Pancreas (tissue), 10 donors: ENCODE measurements at places on chromosomes 7 and 10. TPM values are rescaled to one million over a fixed set of nuclear protein-coding genes. Genes with fewer than 3 reads are reported as not detected.

Gene VSTM4
- 0.61 TPM for polyA plus RNA-seq

Gene ATP6V0A4
- polyA plus RNA-seq: 0.23 TPM

DNA sequence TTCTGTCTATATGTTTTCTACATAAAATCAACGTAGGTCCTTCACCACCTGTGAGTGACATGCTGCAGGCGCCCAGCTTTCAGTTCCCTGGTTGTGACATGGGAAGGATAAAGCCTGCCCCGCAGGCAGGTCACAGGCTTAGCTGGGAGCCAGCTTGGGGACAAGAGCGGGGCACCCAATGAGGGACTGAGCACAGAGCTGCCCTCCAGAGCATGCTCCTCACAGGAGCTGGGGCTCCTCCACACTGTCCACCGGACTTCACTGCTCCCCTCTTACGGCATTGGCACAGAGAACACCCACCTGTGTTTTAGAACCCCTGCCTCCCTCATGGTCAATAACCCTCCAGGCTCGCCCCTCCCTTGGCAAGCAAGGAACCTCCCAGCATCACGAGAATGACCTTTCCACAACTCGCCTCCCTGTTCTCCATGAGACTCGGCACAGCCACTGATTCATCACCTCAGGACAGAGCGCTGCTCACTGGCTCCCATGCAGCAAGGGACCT lies 187.1 kb downstream of the TNS3 start:
- H3K27me3 ChIP-seq: no peaks in the 10 kb centered on the region
- H3K4me1 ChIP-seq: peaks cover 9% of the 10 kb centered on the region
- no peak overlapping the region for H3K27ac ChIP-seq
- peaks cover 57% of the 10 kb centered on the region for H3K36me3 ChIP-seq

DNA sequence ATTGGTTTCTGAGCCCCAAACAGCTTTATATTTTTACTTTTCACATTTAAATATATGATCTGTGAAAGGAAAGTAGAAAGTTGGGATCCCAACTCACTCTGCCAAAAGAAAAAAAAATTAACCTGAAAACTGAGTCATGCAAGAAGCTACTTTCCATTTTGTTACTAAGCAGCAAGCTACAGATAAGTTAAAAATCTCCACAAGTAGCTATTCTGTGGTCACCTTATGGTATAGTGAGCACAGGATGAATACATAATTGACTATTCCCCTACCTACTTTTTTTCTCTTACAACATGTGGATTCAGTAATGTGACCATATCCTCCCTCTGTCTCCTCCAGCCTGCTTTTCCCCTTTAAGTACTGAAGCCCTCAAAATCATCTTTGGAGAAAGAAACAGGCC lies 30.3 kb upstream of the CREB3L2 start:
- no peak overlapping the region for H3K27ac ChIP-seq
- no peaks in the 10 kb centered on the region for H3K4me1 ChIP-seq
- no peak for DNase-seq
- no peaks in the 10 kb centered on the region for H3K36me3 ChIP-seq
- H3K4me3 ChIP-seq: no peak overlapping the region

Gene OPALIN
- not detected for polyA plus RNA-seq

Gene MMD2
- not detected for polyA plus RNA-seq

DNA sequence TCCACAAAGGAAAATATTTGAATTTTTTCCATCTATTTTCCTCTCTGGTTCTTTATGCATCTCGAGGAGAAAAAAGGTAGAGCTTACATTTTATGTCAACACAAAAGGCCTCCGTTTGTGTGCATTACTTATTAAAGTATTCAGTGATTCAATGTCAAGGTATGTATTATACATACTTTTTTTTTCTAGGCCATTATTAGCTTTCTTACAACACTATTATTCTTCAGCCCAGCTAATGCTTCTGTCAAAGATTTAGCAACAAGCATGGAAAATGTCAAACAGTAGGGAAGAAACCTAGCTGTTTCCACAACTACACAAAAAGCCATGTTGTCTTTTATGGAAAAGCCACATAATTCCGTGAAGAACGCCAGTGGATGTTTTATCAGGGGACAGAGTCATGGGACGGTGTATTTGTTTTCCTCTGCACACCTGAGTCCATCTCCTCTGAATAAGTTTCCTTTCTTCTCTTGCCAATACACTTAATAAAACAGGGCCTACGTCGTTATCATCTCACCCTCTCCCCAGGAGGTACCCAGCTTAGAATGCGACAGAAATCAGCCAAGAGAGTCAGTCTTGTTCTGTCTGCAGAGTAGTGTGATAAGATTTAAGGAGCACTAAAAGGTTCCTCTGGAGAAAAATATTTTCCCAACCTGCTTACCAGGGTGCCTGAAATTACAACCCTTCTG lies 209.7 kb upstream of the AUTS2 start:
- no peaks in the 10 kb centered on the region for H3K4me1 ChIP-seq
- DNase-seq: no peak
- H3K4me3 ChIP-seq: no peak overlapping the region
- no peaks in the 10 kb centered on the region for H3K36me3 ChIP-seq
- no peak overlapping the region for H3K27ac ChIP-seq
- no peaks in the 10 kb centered on the region for H3K27me3 ChIP-seq

DNA sequence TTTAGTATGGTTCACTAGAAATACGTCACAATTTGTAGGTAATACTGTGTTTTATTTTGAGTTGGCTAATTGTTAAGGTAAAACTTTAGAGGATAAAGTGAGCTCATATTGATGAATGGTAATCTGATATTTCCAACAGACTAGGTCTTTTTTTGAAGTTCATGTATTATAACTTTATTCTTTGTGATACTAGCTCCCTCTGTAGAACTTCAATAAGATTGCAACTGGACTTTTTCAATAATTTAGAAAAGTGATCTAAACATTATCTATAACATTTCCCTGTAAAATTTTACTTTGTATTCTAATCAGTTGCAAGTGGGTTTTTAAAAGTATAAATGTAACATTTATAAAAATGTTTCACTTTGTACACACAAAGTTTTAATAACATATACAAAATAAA lies 83.5 kb downstream of the ADK start:
- no peak overlapping the region for H3K4me3 ChIP-seq
- H3K4me1 ChIP-seq: peaks cover 6% of the 10 kb centered on the region
- no peaks in the 10 kb centered on the region for H3K36me3 ChIP-seq
- H3K27me3 ChIP-seq: no peaks in the 10 kb centered on the region
- H3K27ac ChIP-seq: no peak overlapping the region
- no peak for DNase-seq

Gene TMEM213
- 0.07 TPM for polyA plus RNA-seq

DNA sequence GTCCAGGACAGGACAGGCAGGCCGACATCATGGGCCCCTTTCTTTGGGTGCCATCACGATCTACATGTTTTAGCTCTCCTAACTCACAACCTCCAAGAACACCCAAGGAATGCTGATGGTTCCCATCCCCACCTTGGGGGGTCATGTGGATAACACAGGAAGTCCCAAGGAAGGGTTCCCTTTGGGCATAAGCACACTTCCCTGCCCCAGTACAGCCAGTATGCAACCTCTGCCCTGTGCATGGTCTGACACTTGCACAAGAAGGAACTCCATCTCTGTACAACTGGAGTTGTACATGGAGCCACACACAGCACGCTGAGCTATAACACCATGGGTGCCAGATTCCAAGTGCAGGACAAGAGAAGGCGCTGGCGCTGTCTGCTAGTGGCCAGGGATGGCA lies 11.0 kb downstream of the MAT1A start:
- no peaks in the 10 kb centered on the region for H3K36me3 ChIP-seq
- no peak for DNase-seq
- no peak overlapping the region for H3K4me3 ChIP-seq

DNA sequence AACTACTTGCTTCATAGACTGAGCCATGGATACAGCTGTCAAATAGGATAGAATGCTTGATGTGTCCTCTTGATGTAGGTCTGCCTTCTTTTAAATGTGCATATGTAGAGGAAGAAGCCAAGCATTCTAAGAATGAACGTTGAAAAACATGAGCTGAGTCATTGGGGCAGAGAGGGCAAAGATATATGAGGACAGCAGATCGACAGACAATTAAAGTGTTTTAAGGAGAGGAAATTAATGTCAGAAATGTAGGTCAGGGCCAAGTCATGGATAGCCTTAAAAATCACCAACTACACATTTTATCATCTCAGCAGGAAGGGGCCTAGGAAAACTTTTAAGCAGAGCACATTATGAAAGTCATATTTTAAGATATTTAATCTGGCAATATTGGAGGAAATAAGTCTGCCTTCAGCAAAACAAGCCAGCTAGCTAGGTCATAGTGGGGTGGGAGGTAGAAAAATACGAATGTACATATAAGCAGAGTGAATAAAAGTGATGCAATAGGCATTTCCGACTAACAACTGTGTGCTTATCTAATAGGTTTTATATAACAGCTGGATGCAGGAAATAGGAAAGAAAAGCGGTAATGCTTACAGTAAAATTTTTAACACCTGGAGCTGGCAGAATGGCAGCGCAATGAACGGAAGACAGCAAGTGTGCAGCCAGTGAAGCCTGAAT lies 638.3 kb upstream of the TPK1 start:
- H3K4me1 ChIP-seq: no peaks in the 10 kb centered on the region
- H3K36me3 ChIP-seq: no peaks in the 10 kb centered on the region
- no peak overlapping the region for H3K4me3 ChIP-seq
- no peaks in the 10 kb centered on the region for H3K27me3 ChIP-seq
- no peak for DNase-seq

GRCh38 chr7:55193245-55193644 lies 171.9 kb upstream of the LANCL2 start:
- no peak overlapping the region for H3K4me3 ChIP-seq
- H3K36me3 ChIP-seq: no peaks in the 10 kb centered on the region
- no peak for DNase-seq
- no peaks in the 10 kb centered on the region for H3K27me3 ChIP-seq
- peaks cover 4% of the 10 kb centered on the region for H3K4me1 ChIP-seq

DNA sequence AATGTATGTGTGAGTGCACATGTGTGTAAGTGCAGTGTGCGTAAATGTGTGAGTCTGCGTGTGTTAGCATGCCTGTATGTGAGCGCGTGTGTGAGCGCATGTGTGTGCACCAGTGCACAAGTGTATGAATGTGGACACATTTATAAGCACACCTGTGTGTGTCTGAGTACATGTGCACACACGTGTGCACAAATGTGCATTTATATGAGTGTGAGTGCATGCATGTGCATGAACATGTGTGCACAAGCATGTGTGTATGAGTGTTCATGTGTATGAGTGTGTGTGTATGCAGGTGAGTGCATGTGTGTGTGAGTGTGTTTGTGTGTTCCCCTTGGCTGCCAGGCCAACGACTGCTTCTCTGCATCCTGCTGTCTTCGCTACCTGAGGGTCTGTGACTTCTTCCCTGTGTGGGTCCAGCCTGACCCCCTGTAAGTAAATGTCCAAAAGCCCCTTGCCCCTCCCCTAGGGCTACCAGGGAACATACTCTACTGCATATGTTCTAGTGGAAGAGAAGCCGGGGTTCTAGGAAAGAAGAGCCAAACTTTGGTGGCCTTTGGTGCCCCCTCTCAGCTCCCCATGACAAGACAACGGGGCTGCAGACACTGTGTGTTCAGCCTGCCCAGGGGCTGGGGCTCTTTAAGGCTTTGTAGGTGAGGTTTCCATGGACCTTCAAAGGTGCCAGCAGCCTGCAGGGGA lies 17.0 kb downstream of the GOLGA7B start:
- H3K36me3 ChIP-seq: no peaks in the 10 kb centered on the region
- DNase-seq: no peak
- H3K4me1 ChIP-seq: peaks cover 10% of the 10 kb centered on the region
- no peak overlapping the region for H3K4me3 ChIP-seq

DNA sequence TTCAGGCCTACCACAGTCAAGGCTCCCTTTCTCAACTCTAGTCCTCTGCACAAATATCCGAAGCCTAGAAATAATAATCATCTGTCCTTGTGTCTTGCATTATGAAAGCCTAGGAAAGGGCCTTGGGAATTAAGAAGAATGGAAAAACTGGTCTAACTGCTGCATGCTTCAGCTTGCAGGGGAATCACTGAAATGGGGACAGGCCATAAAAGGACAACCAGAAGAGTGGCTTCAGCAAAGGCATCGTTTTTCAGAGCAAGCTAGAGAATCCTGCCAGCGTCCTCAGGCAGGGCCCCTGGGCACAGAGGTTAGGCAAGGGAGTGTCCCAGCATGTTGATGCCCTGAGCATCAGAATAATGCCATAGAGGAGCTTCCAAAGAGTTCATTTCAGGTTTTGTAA lies 13.2 kb downstream of the ERVW-1 start:
- no peaks in the 10 kb centered on the region for H3K36me3 ChIP-seq
- H3K4me1 ChIP-seq: no peaks in the 10 kb centered on the region
- H3K27ac ChIP-seq: no peak overlapping the region
- no peak for DNase-seq

Gene PNLIP
- 4,189 TPM for polyA plus RNA-seq

GRCh38 chr7:147196481-147196880 lies 1079.9 kb downstream of the CNTNAP2 start:
- DNase-seq: no peak
- no peaks in the 10 kb centered on the region for H3K36me3 ChIP-seq
- H3K27me3 ChIP-seq: no peaks in the 10 kb centered on the region
- no peak overlapping the region for H3K27ac ChIP-seq

DNA sequence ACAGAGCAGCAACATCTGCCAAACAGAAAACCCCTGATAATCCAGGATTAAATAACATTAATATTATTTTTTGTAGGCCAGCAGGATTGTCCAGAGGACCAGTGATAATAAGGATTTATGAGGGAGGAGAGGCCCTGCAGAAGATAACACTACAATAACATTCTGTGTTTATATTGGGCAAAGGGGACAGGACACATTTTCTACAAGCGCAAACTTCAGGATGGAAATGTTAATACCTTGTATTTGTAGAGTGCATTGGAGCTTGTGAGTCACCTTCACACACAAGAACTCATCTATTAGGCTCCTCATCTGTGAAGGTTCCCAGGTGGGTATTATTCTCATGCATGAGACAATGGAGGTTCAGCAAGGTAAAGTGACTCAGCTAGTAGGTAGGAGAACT lies 51.0 kb downstream of the BAMBI start:
- no peaks in the 10 kb centered on the region for H3K4me1 ChIP-seq
- H3K36me3 ChIP-seq: no peaks in the 10 kb centered on the region
- no peaks in the 10 kb centered on the region for H3K27me3 ChIP-seq
- H3K27ac ChIP-seq: no peak overlapping the region

Gene MYO3A
- polyA plus RNA-seq: 9.0 TPM

- no peaks in the 10 kb centered on the region for H3K4me1 ChIP-seq
- no peak overlapping the region for H3K27ac ChIP-seq
- no peak overlapping the region for H3K4me3 ChIP-seq
- no peaks in the 10 kb centered on the region for H3K27me3 ChIP-seq
- H3K36me3 ChIP-seq: no peaks in the 10 kb centered on the region
Observed at GRCh38 chr10:46079831-46080585, 33.9 kb upstream of the MSMB start.

Gene COL13A1
- 11.7 TPM for polyA plus RNA-seq
